GDM1 (cell line): ENCODE measurements at places on chromosomes 2 and 18.

DNA sequence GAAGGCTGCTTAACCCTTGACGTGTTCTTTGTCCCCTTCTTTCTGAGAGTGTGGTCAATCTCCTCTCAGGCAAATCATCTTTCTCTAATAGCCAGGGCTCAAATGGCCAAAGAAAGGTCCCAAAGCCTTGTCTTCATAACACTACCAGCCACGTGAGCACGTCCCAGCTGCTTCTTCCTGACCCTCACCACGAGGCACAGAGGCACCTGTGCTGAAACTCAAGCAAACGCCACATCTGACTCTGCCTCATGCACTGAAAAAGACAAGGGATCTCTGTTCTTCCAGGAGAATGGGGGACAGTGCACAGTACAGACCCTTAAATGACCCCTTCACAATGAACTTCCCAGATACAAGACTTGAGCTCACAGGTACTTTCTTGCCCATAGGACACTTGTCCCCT is 31.8 kb downstream of the BCL11A start:
- no peak for DNase-seq

DNA sequence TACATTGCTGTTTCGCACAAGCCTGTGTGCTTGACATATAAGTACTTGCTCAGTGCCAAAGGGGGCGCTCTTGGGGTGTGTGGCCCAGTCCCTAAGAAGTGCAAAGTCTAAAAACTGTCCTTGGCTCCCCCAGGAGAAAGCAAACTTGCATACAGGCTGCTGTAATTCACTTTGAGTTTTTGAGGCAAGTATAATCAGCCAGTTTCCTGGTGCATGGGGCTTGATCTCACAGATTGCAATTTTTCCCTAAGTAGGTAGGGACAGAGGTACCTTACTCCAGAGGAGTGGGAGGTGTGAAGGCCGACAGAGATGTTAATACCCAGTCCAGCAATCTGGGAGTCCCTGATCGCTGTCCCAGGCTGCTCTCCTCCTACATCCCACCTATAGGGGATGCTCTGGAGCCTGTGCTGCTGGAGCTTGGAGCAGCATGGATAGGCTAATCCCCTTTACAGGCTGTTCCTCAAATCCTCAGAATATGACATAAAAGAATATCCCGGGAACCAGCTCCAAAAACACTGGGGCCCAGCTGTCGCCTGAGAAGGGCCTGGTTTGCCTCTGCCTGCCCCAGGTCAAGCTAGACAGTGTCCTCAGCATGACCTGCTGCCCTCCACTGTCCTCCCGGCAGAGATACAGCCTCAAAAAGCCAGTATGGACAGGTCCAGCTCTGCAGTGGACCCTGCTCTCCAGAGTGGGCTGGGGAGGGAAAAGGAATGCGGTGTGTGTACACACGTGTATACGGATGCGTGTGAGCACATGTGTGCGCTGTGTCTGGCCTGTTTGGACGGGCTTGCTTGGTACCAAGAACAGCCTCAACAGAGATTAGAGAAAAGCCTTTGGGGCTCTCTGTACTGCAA is 136.5 kb upstream of the HAAO start:
- peak; percentile 30 for DNase-seq

GRCh38 chr2:27914041-27914804 is 23.7 kb downstream of the BABAM2 start:
- DNase-seq, result no peak

DNA sequence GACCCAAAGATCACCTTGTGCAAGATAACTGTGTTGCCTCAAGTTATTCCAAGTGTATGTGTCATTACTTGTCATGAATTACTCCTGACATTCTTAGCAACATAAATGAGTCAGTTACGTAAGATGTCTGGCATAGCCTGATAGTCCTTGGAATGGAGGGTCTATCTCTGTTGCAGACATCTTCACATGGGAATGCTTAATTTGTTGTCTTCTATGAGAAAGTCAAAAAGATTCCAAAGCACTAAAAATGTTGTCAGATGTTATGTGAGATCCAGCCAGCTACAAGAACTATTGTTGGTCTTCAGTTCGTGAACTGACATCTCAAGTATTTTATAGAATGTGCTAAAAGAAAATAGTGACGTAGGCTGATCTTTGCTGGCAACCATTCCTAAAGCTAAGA is 178.2 kb upstream of the RASGRP3 start:
- DNase-seq, result no peak

DNA sequence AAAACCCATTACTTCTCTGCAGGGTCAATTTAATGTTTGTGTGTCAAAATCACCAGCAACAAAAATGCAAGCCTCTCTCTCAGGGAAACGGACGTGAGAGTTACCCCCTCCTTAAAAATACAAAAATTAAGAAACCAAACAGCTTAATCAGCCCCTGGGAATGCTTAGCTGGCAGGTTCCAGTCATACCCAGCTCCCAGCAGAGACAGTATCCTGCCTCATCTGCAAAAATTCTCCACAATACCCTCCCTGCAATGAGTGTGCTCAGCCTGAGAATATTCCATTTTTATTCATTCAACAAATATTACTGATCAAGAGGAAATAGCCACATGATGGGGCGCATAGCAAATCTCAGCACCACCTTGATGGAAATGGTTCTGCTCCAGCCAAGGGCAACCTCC is 36.3 kb downstream of the ST8SIA5 start:
- DNase-seq, result no peak

GRCh38 chr2:9106338-9107167 is 100.1 kb upstream of the ASAP2 start:
- DNase-seq, result no peak

- DNase-seq, result no peak
Measured at GRCh38 chr18:62037012-62037742, 144.4 kb upstream of the RNF152 start.

- no peak for DNase-seq
Measured at GRCh38 chr18:31558567-31558966, 33.1 kb upstream of the TTR start.

- peak; percentile 72 for DNase-seq
Measured at GRCh38 chr2:9690252-9690651, 59.5 kb upstream of the YWHAQ start.

DNA sequence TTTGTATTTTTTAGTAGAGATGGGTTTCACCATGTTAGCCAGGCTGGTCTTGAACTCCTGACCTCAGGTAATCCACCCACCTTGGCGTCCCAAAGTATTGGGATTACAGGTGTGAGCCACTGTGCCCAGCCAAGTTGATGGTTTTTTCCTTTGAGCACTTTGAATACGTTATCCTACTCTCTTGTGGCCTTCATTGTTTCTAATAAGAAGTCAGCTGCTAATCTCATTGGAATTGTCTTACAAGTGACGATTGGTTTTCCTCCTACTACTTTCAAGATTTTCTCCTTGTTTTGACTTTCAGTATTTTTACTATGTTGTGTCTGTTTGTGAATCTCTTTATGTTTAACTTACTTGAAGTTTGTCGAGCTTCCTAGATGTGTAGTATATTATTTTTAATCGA is 88.5 kb downstream of the TMEM200C start:
- no peak for DNase-seq

GRCh38 chr2:2848198-2848597 is 517.1 kb upstream of the MYT1L start:
- no peak for DNase-seq

GRCh38 chr2:190420801-190421200 is 12.6 kb downstream of the MFSD6 start:
- no peak for DNase-seq

GRCh38 chr18:8296886-8297616 is 312.2 kb upstream of the RAB12 start:
- DNase-seq, result no peak

DNA sequence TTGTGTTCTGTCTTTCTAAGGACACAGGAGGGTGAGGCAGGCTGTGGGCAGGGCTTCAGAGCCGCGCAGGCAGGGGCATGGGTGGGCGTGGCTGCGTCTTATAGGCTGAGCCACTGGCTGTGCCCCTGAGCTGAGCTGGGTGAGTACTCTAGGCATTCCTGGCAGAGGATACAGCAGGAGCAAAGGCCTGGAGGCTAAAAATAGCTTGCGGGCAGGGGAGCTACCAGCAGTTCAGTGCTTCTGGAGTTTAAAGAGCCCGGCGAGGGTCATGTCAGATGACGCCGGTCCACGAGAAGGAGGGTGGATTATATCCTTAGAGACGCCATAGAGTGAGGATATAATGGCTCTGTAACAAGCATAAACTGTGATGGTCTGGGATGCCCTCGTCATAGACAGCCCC is 31.5 kb upstream of the PDIA6 start:
- DNase-seq, result no peak

DNA sequence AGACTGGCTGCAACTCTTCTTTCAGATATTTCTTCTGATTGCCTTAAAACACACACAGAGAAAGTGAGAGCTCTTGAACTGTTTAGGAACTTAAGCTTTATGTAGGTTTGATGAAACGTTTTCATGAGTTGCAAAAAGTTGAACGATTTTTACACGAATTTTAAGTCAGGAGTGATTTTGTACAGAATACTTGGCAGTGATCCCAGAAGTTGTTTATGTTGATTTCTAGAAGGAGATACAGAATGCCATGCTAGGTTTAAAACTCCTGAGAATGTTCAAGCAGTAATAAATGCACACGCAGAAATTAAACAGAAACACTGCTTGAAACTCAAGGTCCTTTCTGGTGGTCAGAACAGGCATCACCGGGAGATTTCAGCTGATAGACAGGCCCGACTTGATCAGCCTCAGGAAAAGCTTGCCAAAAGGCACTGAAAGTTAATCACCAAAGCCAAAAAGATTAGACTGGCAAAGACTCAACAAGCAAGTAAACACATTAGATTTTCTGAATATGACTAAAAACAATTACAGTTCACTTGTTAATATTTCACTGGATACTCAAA is 123.1 kb downstream of the SOCS6 start:
- no peak for DNase-seq

GRCh38 chr2:16621316-16621715 is 44.3 kb downstream of the CYRIA start:
- no peak for DNase-seq

- DNase-seq, result no peak
Measured at GRCh38 chr2:146678516-146678915, 1166.3 kb upstream of the ACVR2A start.

DNA sequence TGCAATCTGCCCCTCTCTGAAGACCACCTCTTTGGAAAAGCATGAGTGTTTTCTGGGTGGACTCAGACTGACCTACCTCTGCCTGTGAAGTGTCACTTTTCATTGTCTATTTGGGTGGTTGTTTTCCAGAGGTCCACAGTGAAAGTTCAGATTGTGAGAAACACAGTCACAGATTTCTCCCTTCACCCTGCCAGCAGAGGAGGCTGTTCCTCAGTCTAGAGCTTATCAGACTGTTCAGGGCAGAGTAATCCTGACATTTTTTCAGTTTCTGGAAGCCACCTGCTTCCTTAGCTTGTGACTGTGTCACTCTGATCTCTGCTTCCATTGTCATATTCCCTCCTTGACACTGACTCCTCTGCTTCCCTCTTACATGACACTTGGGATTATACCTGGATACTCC is 55.4 kb upstream of the RMP24 start:
- no peak for DNase-seq

DNA sequence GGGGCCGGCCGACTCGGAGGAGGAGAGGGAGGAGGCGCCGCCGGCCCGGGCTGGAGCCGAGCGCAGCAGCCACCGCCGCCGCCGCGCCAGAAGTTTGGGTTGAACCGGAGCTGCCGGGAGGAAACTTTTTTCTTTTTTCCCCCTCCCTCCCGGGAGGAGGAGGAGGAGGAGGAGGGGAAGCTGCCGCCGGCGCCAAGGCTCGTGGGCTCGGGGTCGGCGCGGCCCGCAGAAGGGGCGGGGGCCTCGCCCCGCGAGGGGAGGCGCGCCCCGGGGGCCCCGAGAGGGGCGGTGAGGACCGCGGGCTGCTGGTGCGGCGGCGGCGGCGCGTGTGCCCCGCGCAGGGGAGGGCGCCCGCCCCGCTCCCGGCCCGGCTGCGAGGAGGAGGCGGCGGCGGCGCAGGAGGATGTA is 316 bp downstream of the CRIM1 start:
- DNase-seq, result no peak

GRCh38 chr2:127674241-127675209 is 805 bp downstream of the LIMS2 start:
- DNase-seq, result no peak

DNA sequence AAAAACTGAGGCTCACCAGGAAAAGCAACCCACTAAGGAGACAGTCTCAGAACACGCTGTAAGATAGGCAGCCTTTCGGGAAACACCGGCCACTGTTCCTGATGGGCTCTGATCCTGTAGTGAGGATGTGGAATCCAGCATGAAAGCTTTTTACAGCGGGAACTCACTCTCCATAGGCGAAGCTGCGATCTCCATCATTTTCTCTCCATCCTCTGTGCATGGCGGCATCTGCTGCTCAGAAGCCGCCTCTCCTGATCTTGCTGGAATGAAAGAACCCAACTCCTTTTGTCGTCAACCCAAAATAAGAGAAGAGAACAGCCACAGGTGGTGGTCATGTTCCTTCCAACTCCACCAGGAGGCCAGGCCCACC is 49.9 kb downstream of the TMEM18 start:
- DNase-seq, result no peak

GRCh38 chr2:52128081-52128480 is 1096.1 kb upstream of the NRXN1 start:
- no peak for DNase-seq

GRCh38 chr18:8252371-8252770 is 356.9 kb upstream of the RAB12 start:
- no peak for DNase-seq

DNA sequence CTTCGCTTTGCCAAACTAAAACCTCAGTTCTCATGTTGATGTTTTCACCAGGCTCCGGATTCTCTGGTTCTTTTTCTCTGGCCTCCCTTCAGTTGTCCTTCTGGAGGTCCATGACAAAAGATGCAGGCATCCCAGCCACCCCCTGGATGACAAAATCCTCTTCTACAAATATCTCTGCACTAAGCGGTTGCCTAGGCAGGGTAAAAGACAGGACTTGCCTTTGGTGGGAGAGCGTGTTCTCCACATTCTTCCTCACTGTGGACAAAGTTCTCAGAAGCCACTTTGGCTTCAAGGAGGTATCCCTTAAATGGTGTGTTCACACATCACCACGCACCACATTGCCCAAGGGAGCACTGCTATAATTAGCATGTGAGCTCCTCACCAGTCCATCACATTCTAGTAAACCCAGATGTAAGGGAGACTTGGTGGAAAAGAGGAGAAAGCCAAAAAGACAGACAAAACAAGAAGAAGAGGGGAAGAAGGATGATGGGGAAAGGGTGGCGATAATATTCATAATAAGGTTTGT is 23.6 kb upstream of the MRPL33 start:
- DNase-seq, result no peak

DNA sequence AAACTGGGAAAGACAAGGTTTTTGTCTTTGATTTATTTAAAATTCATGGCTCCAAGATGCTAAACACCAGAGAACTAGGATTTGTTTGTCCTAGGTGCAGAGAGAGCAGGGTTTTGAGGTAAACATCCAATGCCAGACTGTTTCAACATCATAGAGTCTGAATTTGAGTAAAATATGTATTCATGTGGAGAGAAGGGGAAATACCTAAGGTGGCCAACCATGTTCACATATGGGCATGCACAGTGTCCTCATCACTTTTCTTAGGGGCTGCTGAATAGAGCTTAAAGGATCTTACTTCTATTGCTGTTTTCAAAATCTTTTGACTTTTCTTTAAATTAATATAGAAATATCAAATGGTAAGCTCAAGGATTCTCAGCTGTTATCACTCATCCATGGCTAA is 287.0 kb upstream of the CCDC68 start:
- DNase-seq, result no peak
